CD8-positive, alpha-beta T cell (primary cell): ENCODE measurements at places on chromosomes 5 and 9.

- no peak for DNase-seq
Measured at GRCh38 chr9:91047993-91048607, 246.5 kb downstream of the SYK start.

GRCh38 chr9:16191691-16192402 is 639.0 kb downstream of the CCDC171 start:
- DNase-seq = peak; percentile 63

DNA sequence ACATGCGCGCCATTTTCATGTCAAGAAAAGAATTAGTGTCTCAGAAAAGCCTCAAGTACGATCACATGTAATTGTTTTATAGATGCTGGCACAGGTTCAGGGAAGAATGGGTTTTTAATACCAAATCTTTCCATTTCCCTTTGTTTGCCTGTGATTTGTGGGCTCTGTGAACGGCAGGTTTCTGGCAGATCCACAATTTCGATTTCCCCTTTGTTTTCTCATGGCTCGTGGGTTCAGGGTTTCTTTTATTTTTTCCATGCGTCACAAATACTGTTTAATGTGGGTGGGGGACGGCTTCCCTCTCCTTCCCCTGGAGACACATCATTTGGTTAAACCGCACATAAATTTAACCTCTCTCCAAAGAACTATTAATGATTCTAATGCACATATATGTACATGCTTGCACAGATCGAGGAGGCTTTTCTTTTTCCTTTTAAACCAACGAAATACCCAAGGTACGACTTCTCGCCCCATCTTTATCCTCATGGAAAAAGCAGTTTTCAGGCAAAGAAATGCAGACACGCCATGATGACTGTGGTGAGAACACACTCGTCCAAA is 195.9 kb downstream of the SLIT3 start:
- no peak for DNase-seq

GRCh38 chr9:124415852-124416484 is 726 bp upstream of the PSMB7 start:
- DNase-seq = no peak

DNA sequence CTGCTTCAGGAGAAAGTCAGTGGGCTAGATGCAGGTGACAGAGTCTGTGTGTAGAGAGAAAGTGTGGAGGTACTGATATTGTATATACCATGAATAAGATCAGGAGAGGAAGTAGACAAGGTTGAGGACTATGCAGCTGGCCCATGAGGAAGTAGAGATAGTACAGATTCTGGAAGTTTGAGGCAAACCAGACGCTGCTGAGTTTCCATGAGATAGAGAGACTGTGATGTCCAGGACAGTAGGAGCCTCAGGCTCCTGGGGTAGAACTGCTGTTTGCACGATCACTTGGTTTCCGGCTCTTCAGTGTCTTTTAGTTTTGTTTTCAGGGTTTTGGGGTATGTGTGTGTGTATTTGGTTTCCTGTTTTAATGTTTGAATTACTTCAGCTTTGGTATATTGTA is 13.6 kb downstream of the OTULINL start:
- no peak for DNase-seq

GRCh38 chr5:154273028-154273617 is 82.6 kb downstream of the GALNT10 start:
- DNase-seq = no peak

GRCh38 chr9:84673806-84674205 is 4.3 kb downstream of the NTRK2 start:
- DNase-seq = no peak

GRCh38 chr5:42583322-42583721 is 160.1 kb downstream of the GHR start:
- DNase-seq = no peak

- no peak for DNase-seq
Measured at GRCh38 chr9:89956907-89957306, 352.1 kb downstream of the GADD45G start.

- no peak for DNase-seq
Measured at GRCh38 chr9:126548312-126548711, 65.4 kb upstream of the LMX1B start.

DNA sequence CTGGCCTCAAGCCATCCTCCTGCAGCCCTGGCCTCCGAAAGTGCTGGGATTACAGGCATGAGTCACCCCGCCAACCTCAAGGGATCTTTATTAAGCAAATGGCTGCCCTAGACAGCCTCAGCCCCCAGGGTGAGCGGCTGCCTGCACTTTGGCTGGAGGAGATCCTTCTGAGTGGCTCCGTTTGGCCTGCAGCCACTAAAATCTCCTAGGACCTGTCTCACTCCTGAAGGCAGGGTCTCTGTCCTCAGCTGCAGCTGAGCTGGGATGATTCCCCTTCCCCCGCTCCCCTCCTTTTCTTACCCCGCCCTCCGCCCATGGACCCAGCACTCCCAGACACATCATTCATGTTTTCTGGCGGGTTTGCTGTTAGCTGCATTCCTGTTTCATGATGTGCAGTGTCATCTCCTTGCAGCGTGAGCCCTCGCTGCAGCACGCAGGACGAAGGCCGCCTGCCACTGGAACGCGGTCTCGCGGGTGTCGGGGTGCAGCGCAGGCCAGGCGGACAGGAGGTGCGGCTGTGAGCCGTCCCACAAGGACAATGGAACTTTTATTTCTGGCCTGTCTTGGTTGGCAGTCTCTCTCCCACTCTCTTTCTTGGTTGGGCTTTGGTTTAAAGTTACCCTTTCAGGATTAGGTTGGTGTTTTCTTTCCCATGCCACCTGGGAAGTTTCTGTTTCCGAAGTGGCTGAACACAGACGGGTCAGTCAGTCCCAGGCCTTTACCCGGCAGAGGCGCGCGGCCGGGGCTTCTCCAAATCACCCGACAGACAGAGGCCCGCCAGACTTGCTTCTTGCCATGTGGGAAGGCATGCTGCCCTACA is 137.1 kb downstream of the FOXD1 start:
- no peak for DNase-seq

DNA sequence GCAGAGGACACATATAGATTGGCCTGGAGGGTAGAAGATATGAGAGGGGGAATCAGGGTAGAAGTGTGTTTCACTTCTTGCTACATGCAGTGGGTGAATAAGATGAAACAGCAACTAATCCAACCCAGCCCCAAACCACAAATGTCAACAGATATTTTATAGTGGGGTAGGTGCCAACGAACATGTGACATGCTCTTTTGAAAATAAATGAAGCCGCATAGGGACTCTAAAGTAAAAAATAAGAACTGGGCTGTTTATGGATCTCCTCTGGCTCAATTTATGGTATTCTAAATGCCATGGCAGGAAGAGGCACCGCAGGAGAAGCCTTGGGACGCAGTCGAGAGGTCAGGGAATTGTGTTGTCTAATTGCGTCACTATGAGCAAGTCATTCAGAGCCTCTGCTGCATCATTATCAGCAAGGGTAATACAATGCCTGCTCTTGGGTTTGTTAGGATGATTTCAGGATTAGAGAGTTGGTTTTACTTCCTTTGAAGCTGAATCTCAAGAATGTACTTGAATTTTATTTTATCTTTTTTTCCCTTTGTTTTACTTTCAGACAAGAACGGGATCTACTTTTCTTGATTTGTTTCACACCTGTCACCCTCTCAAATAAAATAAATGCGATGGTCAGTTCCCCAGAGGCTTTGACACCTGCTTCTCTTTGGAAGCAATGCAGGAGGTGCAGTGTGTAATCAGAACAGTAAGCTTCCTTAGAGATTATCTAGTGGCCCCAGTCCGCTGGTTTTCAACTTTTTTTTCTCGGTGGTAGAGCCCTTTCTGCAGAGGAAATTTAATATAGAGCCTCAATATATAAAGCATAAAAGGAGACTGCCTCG is 375.6 kb upstream of the CLINT1 start:
- DNase-seq = no peak
